ENCODE measurements at places on chromosomes 1 and 21.

- no peak for DNase-seq
Measured at GRCh38 chr1:76866566-76866965, 714 bp upstream of the ST6GALNAC5 start.

- DNase-seq: no peak
Measured at GRCh38 chr1:53947172-53947907, 1.2 kb downstream of the LRRC42 start.

DNA sequence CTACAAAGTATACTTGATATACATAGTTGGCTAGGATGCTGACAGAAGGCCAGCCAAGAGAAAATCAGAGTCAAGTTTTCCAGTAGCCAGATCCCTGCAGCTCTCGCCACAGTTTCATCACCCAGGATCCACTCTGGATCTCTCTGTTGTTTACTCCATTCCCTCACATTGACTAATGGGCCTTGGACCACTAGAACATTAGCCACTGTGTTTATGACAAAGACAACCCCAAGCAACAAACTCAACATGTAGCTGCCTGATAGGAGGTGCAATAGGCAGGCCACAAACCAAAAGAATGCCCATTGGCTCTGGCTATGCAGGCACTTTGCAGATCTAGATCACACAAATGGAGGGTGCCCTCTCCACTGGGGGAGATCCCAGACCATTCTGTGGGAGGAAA, 44.2 kb downstream of the ARHGEF11 start:
- no peak for DNase-seq

- no peak for DNase-seq
Measured at GRCh38 chr21:44415073-44416025, 40.0 kb upstream of the LRRC3 start.

DNA sequence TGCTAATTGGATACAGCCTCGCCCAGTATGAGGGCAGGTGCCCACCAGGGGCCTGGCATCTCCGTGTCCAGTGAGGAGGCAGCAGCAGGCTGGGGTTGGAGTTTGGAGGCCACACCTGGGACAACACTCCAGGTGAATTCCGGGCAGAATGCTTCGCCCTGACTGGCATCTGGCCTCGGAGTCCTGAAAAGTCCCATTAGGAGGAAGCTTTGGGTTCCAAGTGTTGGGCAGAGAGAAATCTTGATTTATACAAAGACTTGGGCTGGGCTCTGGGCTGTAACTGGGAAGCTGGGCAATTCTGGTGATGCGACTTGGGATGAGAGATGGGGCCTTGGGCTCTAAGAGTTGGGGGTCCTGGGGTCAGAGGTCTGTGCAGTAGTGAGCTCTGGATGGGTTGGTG, 48.1 kb upstream of the CSF3R start:
- no peak for DNase-seq

DNA sequence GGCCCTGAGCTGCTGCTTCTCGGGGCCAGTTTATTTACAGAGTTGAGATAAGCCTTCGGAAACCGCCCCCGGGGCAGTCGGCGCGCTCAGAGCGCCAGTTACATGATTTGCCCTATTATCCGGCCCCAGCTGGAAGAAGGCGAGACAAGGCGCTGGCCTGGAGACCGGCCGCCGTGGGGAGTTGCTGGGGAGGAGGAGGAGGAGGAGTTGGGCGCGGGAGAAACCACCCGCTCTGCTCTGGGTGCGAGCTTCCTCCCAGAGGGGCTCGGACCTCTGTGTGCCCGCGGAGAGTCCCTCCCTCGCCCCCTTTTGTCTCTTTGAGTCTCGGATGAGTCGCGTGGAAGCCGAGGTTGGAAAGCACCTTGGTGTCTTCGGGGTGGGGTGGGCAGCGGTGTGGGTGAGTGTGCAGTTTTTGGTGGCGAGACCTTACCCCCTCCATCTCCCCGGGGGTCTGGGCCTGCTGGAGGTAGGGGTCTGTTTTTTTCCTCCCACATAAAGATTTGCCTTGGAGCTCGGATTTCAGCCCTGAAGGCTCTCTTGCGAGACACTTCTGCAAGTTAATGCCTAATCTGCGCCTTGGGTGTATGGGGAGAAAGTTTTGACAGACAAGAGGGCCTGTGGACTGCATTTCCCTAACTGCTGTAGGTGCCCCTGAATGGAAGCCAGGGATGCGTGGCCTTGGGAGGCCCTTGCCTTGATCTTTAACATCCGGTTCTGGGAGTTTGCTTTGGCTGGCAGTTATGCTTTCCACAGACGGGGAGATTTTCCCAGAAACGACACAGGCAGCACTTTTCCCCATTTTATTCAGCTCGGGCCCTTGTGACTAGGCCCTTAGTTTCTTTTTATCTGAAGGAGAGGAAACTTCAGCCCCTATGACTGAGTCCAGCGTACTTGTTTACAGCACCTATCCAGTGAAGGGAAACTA, 80.0 kb downstream of the NDUFS5 start:
- peak; percentile 72 for DNase-seq

DNA sequence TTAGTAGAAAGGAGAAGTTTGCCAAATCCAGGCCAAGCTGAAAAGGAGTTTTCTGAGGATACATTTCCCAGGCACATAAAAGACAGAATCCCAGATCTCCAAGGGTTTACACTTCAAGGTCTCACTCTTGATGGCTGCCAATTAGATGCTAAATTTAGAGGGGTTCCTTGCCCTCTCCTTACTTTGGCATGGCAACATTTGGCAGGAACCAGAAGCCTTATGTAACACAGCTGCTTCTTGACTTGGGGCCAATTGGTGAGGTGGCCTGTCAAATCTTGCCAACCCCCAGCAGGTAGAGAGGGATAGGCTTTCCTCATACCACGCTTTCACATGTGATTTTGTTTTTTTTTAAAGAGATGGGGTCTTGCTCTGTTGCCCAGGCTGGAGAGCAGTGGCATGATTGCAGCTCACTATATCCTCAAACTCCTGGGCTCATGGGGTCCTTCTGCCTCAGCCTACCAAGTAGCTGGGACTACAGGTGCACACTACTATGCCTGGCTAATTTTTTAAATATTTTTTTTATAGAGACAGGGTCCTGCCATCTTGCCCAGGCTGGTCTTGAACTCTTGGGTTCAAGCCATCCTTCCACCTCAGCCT, 25.2 kb upstream of the NKAIN1 start:
- DNase-seq: no peak
